Activated naive CD4-positive, alpha-beta T cell treated with anti-CD3 and anti-CD28 coated beads, Interleukin-2, amount 50 U/mL, for 16 hours (primary cell): ENCODE measurements at places on chromosomes 6 and 20.

DNA sequence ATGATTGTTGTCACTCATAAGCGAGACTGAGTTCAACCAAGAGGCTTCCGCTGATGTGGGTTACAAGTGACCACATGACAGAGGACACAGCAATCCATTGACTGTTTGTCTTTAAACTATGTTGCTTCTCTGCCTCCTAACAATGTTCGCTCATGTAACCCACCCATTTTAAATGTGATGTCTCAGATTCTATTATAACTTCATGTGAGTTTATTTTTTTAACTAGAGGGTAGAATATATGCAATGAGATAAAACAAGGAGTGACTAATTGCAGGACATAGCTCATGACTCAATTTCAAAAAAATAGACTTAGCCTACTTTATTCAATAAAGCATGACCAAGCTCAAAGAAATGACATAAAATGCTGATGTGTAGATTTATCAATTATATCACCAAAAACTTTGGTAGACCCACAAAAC lies 119.2 kb upstream of the SASH1 start:
- DNase-seq: no peak

DNA sequence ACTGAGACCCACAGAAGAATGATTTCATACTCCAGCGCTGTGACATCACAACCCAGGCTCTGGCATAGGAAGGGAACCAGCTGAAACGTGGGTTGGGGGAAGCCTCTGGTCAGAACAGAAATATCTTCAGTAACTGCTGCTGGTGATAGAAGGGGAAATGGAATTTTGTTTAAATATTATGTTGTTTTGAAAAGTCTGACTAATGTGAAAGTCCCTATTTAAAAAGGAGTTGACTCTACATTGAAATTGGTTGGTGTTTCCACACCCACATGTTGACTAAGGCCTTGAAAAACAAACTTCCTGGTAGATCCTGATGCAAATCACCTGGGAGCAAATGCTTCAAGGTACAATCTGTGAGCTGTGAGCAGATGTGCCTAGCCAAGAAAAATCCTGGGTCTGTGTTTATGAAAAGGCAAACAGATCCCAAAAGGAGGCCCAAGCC lies 24.5 kb upstream of the TCP11 start:
- no peak for DNase-seq

- no peak for DNase-seq
Measured at GRCh38 chr20:57156011-57156729, 110.3 kb downstream of the BMP7 start.

- DNase-seq: no peak
Measured at GRCh38 chr6:133740816-133741215, 148.1 kb upstream of the TCF21 start.

- DNase-seq: no peak
Measured at GRCh38 chr6:163710532-163711470, 296.3 kb downstream of the QKI start.

DNA sequence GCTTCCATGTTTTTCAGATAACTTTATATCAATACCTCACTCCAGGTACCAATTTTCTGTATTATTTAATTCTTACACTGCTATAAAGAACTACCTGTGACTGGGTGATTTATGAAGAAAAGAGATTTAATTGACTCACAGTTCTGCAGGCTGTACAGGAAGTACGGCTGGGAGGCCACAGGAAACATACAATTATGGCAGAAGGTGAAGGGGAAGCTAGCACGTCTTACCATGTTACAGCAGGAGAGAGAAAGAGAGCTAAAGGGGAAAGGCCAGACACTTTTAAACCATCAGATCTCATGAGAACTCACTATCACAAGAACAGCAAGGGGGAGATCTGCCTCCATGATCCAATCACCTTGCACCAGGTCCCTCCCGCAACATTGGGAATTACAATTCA lies 119.1 kb upstream of the BMP5 start:
- no peak for DNase-seq

DNA sequence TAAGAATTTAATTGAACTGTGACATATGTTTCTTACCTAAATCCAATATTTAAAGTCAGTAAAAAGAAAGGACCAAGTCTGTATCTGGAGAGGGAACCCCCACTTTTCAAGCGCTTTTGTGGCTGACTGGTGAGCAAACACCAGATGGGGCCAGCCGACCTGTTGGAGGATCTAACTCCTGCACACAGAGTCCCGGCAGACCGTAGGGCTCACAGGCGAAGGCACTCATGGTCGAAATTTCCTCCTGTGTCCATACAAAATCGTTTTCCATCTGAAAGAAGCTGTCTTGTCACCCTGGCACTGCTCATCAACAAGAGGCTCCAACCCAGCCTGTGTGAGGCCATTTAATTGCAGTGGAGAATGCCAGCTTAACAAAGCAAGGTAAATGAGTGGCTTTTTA lies 94.0 kb downstream of the SCML4 start:
- DNase-seq: peak; percentile 60

DNA sequence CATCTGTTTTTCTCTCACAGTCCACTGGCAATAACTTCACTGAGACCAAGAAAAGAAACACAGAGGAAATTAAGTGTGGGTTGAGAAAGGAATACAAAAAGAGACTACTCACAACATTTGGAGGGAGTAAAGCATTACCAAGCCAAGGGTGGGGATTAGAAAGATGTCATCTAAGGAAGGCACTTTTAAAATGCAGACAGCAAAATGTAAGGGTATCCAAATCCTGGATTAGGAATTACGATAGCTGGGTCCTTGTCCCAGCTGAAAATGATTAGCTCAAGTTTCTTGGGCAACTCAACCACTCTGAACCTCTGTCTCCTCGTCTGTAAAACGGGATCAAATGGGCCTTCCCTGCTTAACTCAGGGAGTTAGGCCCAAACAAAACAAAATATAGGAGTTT lies 2.2 kb downstream of the LEMD2 start:
- no peak for DNase-seq

DNA sequence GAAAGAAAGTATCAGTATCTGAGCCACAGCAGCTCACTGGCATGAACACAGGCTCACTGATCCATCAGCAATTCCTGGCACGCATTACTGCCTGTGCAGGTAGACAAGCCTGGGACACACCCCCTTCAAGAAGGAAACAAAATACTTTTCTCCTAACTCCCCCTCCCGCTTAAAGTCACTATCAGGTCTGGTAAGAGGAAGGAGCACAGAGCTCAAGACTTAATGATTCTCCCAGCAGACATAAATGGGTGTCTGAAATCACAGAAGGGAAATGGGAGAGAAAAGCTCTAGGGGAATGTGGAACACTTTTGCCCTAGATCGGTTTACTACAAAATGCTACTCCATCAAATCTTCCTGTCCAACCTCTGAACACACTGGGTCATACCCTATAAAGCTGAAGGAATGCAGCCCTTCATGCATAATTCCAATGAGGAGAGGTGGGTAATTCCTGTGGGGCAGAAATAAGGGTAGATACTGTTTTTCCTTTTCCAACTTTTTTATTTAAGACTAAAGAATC lies at the start of gene ADGRF1:
ADGRF1 (minus strand) TSS at position 58 of the 517 bp plus-strand sequence. CDS start 13,271 bp downstream, outside the sequence.
- no peak for DNase-seq

GRCh38 chr6:30350524-30350923 lies 5.6 kb downstream of the RPP21 start:
- no peak for DNase-seq

- DNase-seq: no peak
Measured at GRCh38 chr6:41460742-41461336, 85.3 kb upstream of the FOXP4 start.

DNA sequence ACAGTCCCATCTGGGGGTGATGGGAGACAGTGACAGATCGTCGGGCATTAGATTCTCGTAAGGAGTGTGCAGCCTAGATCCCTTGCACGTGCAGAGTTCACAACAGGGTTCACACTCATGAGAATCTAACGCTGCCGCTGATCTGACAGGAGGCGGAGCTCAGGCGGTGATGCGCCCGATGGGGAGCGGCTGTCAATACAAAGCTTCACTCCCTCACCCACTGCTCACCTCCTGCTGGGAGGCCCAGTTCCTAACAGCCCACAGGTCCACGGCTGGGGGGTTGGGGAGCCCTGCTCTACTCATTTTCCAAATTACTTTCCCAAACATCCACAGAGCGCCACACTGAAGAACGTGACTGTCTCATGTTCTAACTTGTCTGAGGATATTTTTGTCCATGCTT lies 25.3 kb downstream of the CTCFL start:
- no peak for DNase-seq

GRCh38 chr20:25250508-25250907 lies 2.6 kb downstream of the PYGB start:
- no peak for DNase-seq

GRCh38 chr20:12698817-12699216 lies 310.0 kb upstream of the SPTLC3 start:
- no peak for DNase-seq

DNA sequence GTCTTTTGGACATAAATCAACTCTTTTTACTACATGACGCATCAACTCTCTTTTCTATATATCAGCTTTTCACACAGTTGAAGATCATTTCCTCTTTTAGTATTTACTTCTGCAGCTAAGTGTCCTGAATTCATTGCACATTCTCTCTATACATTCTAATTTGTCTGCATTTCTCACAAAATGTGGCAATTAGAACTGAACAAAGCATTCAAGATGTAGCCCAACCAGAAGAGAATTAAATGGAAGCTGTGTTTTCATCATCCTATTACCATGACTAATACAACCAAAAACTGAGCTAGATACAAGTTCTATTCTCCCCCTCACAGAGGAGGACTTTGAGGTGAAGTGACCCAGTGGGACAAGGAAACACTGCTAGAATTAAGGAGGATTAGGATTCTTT lies 86.9 kb downstream of the PLCG1 start:
- DNase-seq: no peak

DNA sequence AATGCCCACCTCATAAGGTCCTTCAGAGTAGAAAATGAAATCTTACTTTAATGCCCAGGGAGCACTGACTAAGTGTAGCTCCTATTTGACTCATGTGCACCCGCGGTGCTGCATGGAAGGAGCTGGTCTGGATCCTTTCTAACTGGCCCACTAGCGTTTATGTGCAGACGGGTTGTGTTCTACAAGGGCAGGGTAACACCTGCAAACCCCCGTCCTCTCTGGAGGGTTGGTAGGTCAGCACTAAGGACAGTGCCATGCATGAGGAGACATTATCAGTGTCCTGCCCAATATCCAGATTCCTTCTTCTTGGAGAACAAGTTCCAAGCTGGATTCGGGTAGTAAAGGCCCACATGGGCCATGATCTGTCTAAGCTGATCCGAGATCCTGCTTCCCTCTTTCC lies 140.3 kb downstream of the ANKRD60 start:
- no peak for DNase-seq

GRCh38 chr6:4155848-4156466 lies 20.6 kb upstream of the ECI2 start:
- peak; percentile 75 for DNase-seq

DNA sequence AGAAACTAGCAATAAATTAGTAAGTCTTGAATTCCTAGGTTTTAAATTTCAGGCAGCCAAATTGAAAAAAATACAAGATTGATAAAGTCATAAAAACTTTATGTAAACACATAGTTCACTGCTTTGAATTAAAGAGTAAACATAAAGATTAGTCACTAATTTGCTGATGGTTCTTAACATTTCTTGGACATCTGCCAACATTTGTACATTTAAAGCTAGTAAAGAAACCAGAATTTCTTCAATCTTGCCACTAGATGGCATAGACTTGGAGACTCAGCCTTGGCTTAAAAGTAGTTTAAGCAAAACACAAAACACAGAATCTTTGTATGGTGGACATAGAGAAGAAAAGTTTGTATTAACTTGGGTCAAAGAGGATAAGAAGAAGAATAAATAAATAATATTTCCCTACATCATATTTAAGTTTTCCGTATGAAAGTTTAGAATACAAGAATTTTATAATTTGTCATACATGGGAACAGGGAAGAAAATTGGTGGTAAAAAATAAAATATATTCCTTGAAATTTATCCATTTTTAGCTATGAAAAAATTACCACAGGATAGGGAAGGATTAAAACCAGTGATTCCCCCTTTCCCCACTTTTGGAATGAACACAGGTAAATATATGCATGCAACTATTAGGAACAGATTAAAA lies 41.7 kb upstream of the FAM135A start:
- no peak for DNase-seq

GRCh38 chr6:149897855-149898744 lies at the start of gene RAET1E:
RAET1E (minus strand) TSS chr6:149898113; CDS start chr6:149890901, 7,212 bp downstream.
- no peak for DNase-seq

DNA sequence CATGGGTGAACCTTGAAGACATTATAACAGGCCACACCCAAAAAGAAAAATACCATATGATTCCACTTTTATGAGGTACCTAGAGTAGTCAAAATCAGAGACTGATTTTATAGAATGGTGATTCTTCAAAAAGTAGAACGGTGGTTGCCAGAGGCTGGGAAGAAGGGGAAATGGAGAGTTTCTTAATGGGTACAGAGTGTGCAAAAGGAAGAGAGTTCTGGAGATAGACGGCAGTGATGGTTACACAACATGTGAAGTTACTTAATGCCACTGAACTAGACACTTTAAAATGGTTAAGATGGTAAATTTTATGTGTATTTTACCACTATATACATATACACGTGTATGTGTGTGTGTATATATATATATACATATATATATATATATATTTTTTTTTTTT lies 80.8 kb downstream of the PRND start:
- no peak for DNase-seq

DNA sequence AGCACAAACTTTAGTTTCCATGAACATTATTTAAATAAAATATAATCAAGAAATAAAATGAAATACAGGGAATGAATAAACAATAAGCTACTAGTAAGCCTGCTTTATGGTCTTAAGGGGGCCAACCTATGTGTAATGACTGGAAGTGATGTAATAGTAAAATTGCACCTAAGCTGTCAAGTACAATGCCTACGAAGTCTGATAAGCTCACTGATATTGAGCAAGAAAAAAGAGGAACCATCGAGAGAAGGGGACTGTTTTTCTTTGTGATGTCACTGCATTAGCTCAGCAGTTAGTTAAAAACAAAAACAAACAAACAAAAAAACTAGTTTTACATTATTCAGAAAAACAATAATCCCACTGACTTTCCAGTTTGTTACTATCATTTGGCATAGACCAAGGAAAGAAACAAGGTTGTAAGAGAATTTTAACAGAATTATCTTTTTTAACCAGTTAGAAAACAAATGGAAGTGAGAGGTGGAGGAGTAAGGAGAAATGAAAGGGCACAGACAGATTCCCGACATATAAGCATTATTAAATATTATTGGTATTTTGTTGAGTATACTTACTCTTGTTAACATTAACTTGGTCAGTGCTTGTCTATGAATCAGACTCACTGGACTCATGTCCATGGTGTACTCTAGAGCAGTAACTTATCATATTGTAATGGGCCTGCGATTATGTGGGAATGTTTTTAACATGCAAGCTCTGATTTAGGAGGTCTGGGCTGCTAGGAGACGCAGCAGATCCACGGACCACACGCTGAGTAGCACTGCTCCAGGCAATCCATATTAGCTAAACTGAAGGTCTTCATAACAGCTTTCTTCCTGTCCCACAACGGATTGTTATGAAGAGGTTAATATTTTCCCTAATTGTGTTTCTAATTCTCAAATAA lies 99.6 kb upstream of the HMGCLL1 start:
- DNase-seq: no peak

GRCh38 chr6:73309785-73310502 lies 44.1 kb downstream of the DPPA5 start:
- peak; percentile 51 for DNase-seq

GRCh38 chr20:21352703-21353102 lies 44.6 kb downstream of the NKX2-4 start:
- DNase-seq: no peak
